H7 (cell line): ENCODE measurements at places on chromosomes 3 and 15. TPM values are rescaled to one million over a fixed set of nuclear protein-coding genes. Genes with fewer than 3 reads are reported as not detected.
A peak's percentile ranks its signal among the peaks of the same experiment; 100 is the strongest.

GRCh38 chr15:25777037-25777436 lies 86.1 kb downstream of the ATP10A start:
- peak; percentile 8 for DNase-seq

DNA sequence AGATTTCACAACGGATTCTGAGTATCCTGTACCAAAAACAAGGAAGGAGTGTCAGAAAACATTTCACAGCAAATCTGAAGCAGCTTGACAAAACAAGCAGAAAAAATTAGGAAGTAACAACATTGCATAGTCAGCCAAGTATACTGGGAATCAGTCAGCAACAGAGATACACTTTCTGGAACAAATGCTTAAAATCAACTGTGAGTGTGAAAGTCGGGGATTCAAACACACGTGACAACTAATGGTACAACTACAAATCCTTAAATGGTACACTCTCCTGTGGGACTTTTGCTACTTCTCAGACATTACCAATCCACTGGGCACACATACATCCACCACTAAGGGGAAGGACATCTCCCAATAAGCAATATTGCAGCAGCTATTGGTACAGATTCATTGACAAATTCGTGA lies 296.6 kb upstream of the MME start:
- DNase-seq, result no peak

DNA sequence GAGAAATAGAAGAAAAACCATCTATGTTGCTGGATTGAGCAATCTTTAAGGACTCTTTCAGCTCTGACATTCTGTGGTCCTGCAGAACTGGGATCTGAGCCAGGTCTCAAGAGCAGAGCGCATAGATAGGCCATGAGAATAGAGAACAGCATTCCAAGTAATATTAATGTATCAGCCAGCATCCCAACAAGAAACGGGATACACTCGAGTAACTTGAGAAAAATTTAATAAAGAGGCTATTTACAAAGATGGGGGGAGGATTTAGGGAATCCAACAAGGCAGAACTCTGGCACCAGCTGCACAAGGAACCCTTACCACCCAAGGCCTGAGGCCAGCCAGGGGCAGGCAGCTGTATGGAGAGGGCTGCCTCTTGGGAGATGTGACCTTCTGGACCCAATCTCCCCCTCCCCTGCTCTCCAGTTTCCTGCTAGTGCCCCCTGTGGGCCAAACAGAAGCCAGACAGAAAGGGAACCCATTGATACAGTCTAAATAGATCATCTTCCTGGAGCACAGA lies 8.2 kb downstream of the TMOD2 start:
- peak; percentile 59 for DNase-seq

GABRB3 gene
- total RNA-seq, result 89.0 and 94.5 TPM in 2 replicates

NR2E3 gene
- 0.14 and 0.33 TPM in 2 replicates for total RNA-seq

ERICH6 gene
- total RNA-seq, result 0.17 TPM in 1 of 2 replicates, not detected in the other

DNA sequence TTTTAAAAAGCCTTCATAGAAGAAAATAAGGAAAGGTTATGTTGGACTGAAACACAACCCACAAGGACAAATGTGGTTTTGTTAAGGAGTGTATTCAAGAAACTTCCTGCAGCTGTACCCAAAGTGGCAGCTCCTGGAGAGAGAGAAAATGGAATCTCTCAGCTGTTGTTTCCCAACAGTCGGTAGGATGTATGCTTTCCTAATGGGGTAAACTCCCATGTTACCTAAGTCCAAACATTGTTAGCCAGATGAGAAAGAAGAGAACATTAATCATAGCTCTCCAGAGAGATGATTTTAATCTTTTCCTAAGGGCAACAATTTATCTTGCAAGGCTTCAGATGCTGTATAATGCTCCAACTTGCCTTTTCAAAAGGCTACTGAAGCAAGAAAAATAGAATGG lies 22.6 kb upstream of the TEX9 start:
- DNase-seq, result no peak

ECT2 gene
- 78.2 and 117 TPM in 2 replicates for total RNA-seq

GRCh38 chr3:62875558-62876002 lies 364 bp upstream of the CADPS start:
- DNase-seq, result peak; percentile 8

GHSR gene
- total RNA-seq, result not detected in 2 replicates

KBTBD13 gene
- 0.17 TPM in 1 of 2 replicates, not detected in the other for total RNA-seq

DNA sequence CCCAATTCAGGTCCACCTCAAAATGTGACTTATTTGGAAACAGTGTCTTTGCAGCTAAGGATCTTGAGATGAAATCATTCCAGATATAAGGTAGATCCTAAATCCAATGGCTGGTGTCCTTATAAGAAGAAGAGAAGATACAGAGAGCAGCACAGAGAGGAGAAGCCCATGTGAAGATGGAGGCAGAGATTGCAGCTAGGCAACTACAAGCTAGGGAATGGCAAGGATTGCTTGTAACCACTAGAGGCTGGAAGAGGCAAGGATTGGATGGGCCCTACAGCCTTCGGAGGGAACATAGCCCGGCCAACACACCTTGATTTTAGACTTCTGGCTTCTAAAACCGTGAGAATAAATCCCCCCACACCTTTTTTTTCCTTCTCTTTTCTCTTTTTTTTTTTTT lies 38.5 kb downstream of the SYN2 start:
- DNase-seq, result peak; percentile 19

MEGF11 gene
- 0.67 and 0.76 TPM in 2 replicates for total RNA-seq

DNA sequence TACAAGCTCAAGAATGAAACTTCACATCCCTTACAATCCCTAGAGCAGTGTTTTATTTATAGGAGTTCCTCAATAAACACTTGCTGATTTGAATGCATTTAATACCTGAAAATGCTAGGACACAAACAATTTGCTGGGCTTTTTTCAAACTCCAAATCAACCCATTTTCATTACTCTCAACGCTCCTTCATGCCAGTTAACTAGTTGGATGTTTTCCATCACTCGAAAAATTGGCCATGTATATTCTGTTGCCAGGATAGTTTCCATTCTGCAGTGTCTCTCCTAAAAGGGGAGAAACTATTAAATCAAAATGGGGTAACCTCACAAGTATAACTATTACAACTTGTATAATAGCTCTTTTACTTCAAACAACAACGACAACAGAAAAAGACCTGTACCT lies 1.2 kb downstream of the GBE1 start:
- DNase-seq, result no peak
